Stimulated activated CD8-positive, alpha-beta memory T cell treated with anti-CD3 and anti-CD28 coated beads, Interleukin-4, amount 100 ng/mL, for 4 hours (primary cell): ENCODE measurements at places on chromosomes 16 and 17.

- DNase-seq: no peak
Measured at GRCh38 chr16:65388592-65388991, 266.7 kb upstream of the CDH11 start.

- DNase-seq: no peak
Measured at GRCh38 chr17:77611791-77612502, 346.6 kb upstream of the TNRC6C start.

- DNase-seq: no peak
Measured at GRCh38 chr17:44314031-44314430, 5.6 kb downstream of the RUNDC3A start.

DNA sequence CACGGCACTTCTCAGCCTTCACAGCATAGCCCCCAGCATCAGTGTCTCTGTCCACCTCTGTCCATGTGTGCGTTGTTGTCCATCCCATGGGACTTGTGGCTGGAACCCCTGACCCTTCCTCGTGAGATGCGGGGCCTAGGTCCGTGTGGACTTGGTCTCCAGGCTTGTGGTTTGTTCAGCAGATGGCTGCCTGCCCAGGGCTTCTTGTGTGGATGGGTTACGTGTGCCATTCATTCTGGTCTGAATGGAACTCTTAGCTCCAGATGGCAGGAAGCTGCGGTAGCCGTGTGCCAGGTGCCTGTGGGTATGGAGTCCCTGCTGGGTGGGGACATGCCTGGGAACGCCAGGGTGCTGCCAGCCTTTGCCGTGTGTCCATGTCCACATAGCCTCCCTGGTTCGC lies 31.7 kb upstream of the NUDT16L1 start:
- no peak for DNase-seq

DNA sequence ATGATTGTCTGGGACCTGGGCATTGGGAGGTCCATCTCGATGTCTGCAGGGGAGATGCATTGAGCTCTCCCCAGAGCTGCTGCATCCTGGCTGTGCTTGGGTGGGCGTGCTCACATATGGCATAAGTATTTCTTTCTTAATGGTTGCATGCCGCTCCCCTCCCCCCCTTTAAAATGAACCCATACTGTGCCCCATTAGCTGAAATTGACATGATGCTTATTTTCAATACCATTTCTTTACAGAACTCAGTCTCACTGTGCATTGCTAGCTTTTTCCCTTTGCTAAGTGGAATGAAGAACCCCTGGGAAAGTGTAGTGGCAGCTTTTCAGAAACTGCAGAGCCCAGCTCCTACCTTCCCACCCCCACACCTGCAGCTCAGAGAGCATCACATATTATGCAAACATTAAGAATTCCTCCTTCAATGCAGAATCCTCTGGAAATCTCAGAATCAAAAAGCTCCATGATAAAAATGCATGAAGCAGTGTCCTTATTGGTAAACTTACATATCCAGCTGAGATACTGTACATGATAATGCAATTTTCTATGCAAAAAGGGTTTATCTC lies 56.4 kb downstream of the HS3ST4 start:
- no peak for DNase-seq

GRCh38 chr17:56893503-56893902 lies 20.3 kb downstream of the TRIM25 start:
- no peak for DNase-seq

GRCh38 chr16:50469744-50470321 lies 78.4 kb upstream of the NKD1 start:
- DNase-seq: no peak

- DNase-seq: no peak
Measured at GRCh38 chr16:53666786-53667415, 36.8 kb downstream of the RPGRIP1L start.

DNA sequence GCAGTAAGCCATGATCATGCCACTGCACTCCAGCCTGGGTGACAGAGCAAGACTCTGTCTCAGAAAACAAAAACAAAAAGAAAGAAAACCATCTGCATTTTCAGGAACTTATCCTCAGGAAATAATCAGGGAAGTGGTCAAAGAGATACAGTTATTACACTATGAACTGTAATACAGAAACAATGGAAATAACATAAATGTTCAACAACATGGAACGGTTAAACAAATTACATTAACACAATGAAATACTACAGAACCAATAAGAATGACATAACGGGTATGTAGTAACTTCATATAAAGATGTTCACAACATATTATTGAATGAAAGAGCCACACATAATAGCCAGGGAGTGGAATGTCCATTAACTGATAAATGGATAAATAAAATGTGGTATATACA lies 6.7 kb downstream of the BBS2 start:
- DNase-seq: no peak

DNA sequence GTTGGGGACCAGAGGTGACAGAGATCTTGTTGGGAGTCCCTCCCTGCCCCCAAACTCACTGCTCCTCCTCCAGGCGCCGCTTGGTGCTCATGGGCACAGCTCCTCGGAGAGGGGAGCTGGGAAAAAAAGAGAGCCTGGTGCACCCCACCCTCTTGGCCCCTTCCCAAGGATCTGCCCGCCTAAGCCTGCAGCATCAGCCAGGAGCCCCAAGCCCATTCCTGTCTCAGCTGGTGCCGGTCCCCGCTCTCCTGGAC lies 400 bp downstream of the HCFC1R1 start:
- DNase-seq: no peak

DNA sequence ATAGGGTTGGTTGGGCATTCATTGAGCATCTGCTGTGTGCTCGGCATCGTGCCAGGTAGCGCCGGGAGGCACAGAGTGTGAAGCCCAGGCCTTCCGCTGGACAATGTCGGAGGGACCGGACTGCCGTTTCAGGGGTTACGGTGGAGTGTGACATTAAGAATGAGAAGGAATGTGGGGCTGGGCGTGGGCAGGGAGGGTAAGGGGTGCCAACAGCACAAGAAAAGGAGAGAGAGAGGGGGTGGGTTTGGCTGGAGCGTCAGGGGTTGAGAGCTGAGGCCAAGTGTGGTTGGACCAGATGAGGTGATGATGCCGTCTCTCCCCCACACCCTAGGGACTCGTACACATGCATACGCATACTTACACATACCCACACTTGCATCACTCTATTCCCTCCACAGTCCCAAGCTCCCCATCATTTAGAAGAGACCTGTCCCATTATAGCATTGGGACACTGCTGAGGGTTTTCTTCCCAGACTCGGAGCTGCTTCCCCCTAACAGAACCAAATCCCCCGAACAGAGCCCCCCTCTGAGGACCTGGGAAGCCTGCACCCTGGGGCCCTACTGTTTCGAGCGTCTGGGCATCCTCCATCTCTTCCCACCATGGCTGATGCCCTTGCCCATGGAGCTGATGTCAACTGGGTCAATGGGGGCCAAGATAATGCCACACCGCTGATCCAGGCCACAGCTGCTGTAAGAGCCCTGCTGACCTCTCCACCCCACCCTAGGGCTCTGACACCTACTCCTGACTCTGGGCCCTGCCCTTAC lies 3.3 kb upstream of the KCTD11 start:
- no peak for DNase-seq

- DNase-seq: no peak
Measured at GRCh38 chr17:19497624-19498023, 36.0 kb upstream of the SLC47A1 start.

GRCh38 chr16:78209951-78210661 lies 110.7 kb downstream of the WWOX start:
- DNase-seq: no peak

DNA sequence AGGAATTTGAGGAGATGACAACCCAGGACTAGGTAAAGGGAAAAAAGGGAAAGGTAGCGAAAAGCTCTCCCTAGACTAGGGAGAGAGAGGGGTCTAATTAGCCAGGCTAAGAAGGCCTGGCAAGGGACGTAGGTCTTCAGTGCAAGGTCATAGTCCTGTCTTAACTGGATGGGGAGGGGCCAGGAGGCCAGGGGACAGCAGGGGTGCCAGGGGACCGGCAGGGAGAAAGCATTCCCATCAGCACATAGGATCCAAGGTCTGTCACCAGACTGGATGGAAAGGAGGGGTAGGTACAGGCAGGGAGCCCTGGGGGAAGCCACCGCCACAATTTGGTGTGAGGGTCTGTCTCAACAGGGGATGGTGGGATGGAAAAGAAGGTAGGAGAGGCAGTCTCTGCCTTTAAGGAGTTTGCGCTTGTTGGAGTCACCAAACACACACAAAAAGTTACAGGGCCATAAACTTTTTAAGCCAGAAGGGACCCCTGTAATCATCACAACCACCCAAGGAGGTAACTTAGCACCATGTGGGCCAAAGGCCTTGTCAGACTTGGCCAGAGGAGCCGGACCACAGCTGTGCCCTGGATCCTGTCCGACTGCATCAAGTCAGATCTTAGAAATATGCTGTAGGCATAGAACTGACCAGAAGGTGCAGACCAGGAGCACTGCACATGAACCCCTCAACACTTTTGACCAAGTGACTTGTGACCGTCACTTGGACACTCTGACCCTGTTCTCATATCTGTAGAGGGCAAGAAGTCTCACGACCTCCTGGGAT lies 10.0 kb downstream of the AXIN2 start:
- no peak for DNase-seq

- DNase-seq: no peak
Measured at GRCh38 chr17:43790311-43790940, 10.2 kb downstream of the CFAP97D1 start.

GRCh38 chr16:89450537-89450936 lies 39.8 kb downstream of the ANKRD11 start:
- no peak for DNase-seq

DNA sequence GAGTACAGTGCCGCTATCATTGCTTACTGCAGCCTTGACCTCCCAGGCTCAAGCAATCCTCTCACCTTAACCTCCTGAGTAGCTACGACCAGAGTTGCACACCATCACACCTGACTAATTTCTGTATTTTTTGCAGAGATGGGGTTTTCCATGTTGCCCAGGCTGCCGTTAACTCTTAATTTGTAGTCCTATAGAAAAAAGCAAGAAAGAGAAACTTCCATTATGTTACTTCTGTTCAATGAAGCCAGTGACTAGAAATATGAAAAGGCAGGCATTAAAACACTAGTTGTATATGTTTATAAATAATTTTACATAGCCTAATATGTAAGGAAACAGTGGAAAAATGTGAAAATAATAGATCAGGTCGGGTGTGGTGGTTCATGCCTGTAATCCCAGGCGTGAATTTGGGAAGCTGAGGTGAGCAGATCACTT lies 9.7 kb downstream of the RAD51C start:
- DNase-seq: no peak

- no peak for DNase-seq
Measured at GRCh38 chr17:54785643-54786268, 114.9 kb upstream of the TOM1L1 start.

DNA sequence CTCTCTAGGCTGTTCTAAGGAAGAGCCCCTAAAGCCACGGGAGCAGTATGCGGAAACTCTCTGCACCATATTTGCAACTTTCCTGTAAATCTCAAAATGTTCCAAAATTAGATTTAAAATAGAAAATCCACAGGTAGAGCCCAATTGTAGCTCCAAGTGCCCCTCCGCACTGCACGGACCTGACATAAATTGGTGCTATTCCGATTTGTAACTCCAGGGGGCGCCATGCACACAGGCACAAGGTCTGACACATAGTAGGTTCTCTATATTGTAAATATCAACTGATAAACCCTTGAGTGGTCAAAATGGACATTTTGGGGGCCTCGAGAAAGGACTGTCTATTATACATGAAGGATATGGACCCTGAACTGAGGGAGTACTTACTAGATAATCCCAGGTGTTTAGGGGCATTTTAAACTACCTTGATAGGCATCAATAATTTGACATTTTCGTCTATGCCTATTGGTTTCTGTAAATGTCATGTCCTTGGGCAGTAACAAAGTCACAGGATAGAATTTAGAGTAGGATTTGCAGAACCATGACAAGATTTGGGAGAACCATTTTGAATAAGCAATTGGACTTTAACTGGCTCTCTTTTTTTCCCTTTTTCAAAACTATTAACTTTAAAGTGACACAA lies 36.6 kb upstream of the TMEM132E start:
- DNase-seq: peak; percentile 9

GRCh38 chr17:74012465-74012864 lies 191.0 kb upstream of the RPL38 start:
- DNase-seq: no peak

DNA sequence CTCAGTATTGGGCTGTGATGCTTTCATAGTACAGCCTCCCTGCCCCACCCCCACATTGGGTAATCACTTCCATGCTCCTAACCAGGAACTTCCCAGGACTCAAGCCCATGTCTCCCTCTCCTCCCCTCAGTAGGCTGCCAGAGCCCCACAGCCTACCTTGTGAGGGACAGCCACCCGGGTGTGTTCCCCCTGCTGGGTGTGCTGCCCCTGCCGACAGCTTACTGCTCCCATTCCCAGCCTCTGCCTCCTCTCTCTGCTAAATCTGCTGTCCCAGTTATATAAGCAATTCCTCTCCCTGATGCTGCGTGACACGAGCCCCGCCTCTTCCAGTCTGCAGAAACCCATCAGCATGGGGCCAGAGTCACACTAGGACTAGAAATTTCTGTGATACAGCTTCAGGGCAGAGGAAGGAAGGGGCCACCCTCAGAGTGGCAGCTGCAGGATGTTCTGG lies at the start of gene RSKR:
Gene RSKR, minus strand, starts transcription at position 255 of the 451 bp plus-strand sequence. Its CDS starts 24 bp downstream, at position 231.
- no peak for DNase-seq

- DNase-seq: no peak
Measured at GRCh38 chr17:66542967-66543520, 240.6 kb downstream of the PRKCA start.
